ENCODE measurements at places on chromosomes 7 and 10. TPM values are rescaled to one million over a fixed set of nuclear protein-coding genes. Genes with fewer than 3 reads are reported as not detected.

- no peaks in the 10 kb centered on the region for H3K36me3 ChIP-seq
- no peak overlapping the region for H3K27ac ChIP-seq
- H3K4me1 ChIP-seq: no peaks in the 10 kb centered on the region
- H3K4me3 ChIP-seq: no peak overlapping the region
Observed at GRCh38 chr10:18205098-18205834, 65.0 kb downstream of the CACNB2 start.

DNA sequence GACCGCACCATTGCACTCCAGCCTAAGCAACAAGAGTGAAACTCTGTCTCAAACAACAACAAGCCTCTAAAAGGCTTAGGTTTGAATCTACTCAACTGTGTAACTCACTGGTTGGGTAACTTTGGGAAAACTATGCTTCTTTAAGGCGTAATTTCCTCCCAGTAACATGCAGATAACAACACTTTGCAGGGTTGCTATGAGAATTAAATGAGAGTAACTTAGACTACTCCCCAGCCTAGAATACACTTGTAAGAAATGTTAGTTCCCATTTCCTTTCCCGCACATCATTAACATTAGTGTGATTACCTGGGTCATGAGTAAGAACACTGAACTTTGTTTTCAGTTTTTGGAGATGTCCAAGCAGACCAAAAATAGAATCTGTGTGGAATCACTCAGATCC, 5.4 kb upstream of the MYPN start:
- no peak for DNase-seq
- no peaks in the 10 kb centered on the region for H3K27me3 ChIP-seq
- no peaks in the 10 kb centered on the region for H3K4me1 ChIP-seq
- H3K36me3 ChIP-seq: no peaks in the 10 kb centered on the region

DNA sequence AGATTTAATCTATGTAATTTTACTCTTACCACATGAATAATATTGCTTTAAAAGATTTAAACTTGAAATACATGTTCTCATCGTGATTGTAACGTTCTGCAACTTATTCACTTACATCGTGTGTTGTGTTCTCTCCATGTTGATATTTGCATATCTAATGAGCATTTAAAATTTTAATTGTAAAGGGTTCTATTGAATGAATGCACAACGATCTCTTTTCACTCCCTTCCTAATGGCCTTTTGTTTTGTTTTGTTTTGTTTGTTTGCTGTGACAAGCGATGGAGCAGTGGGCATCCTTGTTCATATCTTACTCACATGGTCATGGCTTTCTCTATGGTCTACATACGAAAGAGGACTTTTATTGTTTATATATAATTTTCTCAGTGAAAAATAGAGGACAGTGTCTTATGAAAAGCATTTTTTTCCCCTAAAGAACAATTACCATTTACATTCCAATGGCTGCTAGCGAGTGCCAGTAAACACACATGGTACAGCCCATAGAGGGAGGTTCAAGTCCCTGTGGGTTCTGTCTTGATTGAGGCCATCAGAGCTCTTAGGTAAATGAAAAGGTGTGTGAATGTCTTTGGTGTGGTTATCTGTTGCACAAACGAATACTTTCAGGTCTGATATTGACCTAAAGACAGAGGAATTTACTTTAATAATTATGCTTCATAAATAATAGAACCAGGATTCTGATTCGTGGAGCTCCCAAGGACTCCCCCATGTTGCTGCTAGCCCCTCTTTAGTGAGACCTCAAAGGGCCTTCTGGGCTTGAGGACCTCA, 32.4 kb downstream of the BTBD16 start:
- no peak overlapping the region for H3K4me3 ChIP-seq
- no peaks in the 10 kb centered on the region for H3K36me3 ChIP-seq
- no peak overlapping the region for H3K27ac ChIP-seq
- DNase-seq: no peak
- no peaks in the 10 kb centered on the region for H3K27me3 ChIP-seq
- no peaks in the 10 kb centered on the region for H3K4me1 ChIP-seq

DNA sequence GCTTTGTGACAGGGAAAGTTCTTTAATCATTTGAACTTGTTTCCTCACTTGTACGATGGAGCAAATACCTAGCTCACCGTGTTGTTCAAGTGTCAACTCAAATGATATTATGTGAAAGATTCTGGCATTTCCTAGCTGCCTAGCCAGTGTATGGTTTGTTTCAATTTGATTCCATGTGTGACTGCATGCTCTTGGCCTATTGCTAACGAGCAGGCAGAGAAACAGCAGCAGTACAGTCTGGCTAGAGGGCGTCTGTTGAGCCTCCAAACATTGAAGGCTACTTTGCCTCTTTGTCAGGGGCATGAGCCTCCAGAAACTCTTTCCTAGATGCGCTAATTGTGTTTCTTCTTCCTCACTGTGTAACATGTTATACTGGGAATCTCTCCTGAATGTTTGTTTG, 417.4 kb downstream of the EXOC4 start:
- H3K27ac ChIP-seq: no peak overlapping the region
- no peak for DNase-seq
- H3K4me3 ChIP-seq: no peak overlapping the region
- no peaks in the 10 kb centered on the region for H3K36me3 ChIP-seq
- no peaks in the 10 kb centered on the region for H3K27me3 ChIP-seq

DNA sequence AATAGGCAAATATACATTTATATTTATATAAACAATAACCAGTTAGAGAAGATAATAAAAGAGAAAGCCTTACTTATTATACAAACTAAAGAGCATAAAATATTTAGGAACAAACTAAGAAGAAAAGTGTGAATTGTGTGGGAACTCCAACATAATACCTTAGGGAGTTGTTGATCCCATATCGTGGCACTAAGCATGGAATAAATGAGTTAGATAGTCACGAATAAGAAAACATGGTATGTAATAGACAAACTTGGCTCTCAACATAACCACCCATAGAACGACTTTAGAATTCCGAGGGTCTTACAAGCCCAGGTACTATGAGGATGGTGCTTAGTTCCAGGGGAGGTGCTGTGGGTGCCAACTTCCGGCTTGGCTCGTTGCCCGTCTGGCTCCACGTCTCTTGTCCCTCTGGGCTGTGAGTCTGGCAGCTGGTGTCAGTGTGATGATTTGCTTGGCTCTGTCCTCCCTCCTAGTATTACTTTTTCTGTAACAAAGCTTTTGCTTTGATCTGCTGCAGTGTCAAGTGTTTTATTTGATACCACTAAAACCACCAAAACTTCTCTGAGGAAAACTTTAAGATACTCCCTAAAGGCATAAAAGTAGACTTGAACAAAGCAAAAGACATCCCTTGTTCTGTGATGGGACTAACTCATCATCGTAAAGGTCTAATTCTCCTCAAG, 9.5 kb upstream of the RBM20 start:
- DNase-seq: no peak
- H3K27ac ChIP-seq: no peak overlapping the region
- no peaks in the 10 kb centered on the region for H3K27me3 ChIP-seq
- H3K4me3 ChIP-seq: no peak overlapping the region
- peaks cover 20% of the 10 kb centered on the region for H3K4me1 ChIP-seq

DNA sequence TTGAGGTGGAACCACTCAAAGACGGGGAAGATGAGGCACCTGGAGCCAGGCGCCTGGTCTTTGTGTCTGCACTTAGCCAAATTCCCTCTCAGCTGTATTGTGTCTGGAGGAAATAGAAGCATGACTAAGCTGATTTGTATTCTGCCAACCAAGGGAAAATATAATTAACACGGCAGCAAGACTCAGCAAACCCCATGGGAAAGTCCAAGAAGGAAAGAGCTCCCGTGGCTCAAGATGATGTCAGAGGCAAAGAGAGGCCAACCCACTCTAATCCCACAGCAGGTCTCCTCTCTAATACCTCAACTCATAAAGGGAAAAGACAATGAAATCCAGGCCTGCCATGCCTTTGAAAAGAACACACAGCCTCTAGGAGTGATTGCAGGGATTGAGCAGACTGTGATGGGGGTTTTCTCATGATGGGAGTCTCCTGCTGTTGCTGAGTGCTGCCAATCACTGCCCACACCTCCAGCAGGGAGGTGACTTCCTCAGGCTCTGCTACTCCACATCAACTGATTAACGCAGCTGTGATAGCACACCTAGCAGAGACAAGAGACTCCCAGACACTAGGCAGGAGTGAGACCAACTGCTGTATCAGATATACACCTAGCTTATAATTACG, 255.5 kb upstream of the C7orf33 start:
- H3K27ac ChIP-seq: peak overlapping the region; percentile 95
- H3K4me3 ChIP-seq: peak overlapping the region; percentile 67
- peaks cover 21% of the 10 kb centered on the region for H3K4me1 ChIP-seq
- H3K36me3 ChIP-seq: no peaks in the 10 kb centered on the region
- H3K27me3 ChIP-seq: no peaks in the 10 kb centered on the region

GRCh38 chr10:71133710-71134686, 78.4 kb upstream of the UNC5B start:
- no peak for DNase-seq
- no peaks in the 10 kb centered on the region for H3K36me3 ChIP-seq
- H3K27me3 ChIP-seq: no peaks in the 10 kb centered on the region

GRCh38 chr10:100349087-100349486, 2.1 kb downstream of the SCD start:
- H3K27me3 ChIP-seq: no peaks in the 10 kb centered on the region
- no peak for DNase-seq
- peak overlapping the region; percentile 96 for H3K4me3 ChIP-seq
- peaks cover 18% of the 10 kb centered on the region for H3K4me1 ChIP-seq
- H3K36me3 ChIP-seq: peaks cover 60% of the 10 kb centered on the region

DNA sequence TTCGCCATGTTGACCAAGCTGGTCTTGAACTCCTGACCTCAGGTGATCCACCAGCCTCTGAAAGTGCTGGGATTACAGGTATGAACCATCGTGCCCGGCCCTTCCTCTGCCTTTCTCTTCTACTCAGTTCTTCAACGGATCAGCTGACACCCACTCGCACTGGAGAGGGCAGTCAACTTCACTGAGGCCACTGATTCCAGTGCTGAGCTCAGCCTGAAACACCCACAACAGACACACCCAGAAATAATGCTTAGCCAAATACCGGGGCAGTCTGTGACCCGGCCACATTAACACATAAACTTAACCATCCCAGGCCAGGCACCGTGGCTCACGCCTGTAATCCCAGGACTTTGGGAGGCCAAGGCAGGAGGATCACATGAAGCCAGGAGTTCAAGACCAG, 119.3 kb upstream of the CHST15 start:
- H3K4me3 ChIP-seq: no peak overlapping the region
- no peaks in the 10 kb centered on the region for H3K4me1 ChIP-seq
- H3K27me3 ChIP-seq: no peaks in the 10 kb centered on the region
- DNase-seq: no peak
- H3K27ac ChIP-seq: no peak overlapping the region
- no peaks in the 10 kb centered on the region for H3K36me3 ChIP-seq

DNA sequence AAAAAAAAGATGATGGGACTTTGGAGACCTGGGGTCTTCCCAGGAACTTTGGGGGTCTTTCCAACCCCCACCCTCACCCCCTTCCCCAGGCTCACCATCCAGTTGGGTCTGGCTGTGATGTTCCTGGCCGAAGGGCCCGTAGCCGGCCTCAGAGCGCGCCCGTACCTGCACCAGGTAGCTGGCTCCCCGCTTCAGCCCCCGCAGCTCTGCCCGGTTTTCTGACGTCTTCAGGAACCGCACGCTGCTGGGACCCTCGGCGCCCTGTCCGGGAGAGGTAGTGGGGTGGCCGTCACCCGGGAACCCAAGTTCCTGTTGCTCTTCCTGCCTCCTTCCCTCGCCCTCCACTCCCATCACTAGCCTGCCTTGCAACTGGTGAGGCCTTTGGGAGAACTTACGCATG, 10.2 kb downstream of the EPHB4 start:
- DNase-seq: no peak
- H3K27me3 ChIP-seq: no peaks in the 10 kb centered on the region
- H3K4me3 ChIP-seq: no peak overlapping the region
- peaks cover 85% of the 10 kb centered on the region for H3K36me3 ChIP-seq

DNA sequence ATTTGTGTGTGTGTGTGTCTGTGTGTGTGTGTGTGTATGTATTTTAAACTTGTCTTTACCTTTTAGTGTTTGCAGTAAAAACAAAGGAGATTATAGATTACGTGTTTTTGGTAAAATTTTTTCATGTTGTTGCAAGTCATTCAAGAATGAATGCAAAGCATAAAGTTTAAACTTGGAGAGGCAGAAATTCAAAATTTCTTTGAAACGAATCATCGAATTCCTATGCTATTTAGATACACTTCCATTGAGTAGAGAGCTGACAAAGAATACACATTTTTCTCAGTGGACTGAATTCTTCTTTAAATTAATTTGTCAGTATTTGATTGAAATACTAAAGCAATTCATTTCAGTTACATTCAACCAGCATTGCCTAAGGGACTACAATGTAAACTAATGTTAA, 66.0 kb upstream of the HDAC9 start:
- no peak overlapping the region for H3K27ac ChIP-seq
- H3K27me3 ChIP-seq: no peaks in the 10 kb centered on the region
- DNase-seq: no peak
- H3K4me3 ChIP-seq: no peak overlapping the region

DNA sequence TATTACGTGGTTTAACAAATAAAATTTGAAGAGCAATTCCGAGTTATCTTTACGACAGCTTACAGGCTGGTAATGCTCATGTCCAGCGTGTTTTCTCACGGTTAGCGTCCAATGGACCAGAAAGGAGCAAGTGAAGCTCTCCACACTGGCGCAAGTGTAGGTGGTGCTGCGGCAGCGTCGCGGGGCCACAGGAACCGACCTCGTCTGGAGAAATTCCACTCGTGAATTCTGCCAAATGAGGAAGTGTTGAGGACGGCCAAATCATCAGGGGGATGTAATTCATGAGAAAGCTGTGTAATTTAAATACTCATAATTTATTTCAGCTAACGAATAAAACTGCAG, 350 bp upstream of the ZNF37A start:
- no peak for DNase-seq
- no peak overlapping the region for H3K27ac ChIP-seq
- H3K4me1 ChIP-seq: no peaks in the 10 kb centered on the region
- no peaks in the 10 kb centered on the region for H3K27me3 ChIP-seq

Gene PDE1C
- 0.60 TPM for total RNA-seq

Gene OPALIN
- total RNA-seq: not detected
